ENCODE measurements at places on chromosomes 3 and 15. TPM values are rescaled to one million over a fixed set of nuclear protein-coding genes. Genes with fewer than 3 reads are reported as not detected.
A peak's percentile ranks its signal among the peaks of the same experiment; 100 is the strongest.

CSPG5 gene
- 0.54 TPM for total RNA-seq

NR2E3 gene
- total RNA-seq, result not detected

PLSCR2 gene
- total RNA-seq, result not detected

CALML4 gene
- 7.3 TPM for total RNA-seq

RTP4 gene
- total RNA-seq, result 3.4 TPM

CBLB gene
- 113 TPM for total RNA-seq

- H3K27ac ChIP-seq, result no peak overlapping the region
- DNase-seq, result no peak
- H3K27me3 ChIP-seq, result no peaks in the 10 kb centered on the region
- peaks cover 29% of the 10 kb centered on the region for H3K4me1 ChIP-seq
- H3K4me3 ChIP-seq, result no peak overlapping the region
- H3K36me3 ChIP-seq, result no peaks in the 10 kb centered on the region
Measured at GRCh38 chr3:10434938-10435336, 70.4 kb downstream of the ATP2B2 start.

GRCh38 chr15:65752151-65752700, 39.9 kb downstream of the DENND4A start:
- H3K4me1 ChIP-seq, result peaks cover 18% of the 10 kb centered on the region
- no peak overlapping the region for H3K27ac ChIP-seq
- H3K36me3 ChIP-seq, result peaks cover 29% of the 10 kb centered on the region
- H3K4me3 ChIP-seq, result no peak overlapping the region
- no peaks in the 10 kb centered on the region for H3K27me3 ChIP-seq
- DNase-seq, result no peak

DNA sequence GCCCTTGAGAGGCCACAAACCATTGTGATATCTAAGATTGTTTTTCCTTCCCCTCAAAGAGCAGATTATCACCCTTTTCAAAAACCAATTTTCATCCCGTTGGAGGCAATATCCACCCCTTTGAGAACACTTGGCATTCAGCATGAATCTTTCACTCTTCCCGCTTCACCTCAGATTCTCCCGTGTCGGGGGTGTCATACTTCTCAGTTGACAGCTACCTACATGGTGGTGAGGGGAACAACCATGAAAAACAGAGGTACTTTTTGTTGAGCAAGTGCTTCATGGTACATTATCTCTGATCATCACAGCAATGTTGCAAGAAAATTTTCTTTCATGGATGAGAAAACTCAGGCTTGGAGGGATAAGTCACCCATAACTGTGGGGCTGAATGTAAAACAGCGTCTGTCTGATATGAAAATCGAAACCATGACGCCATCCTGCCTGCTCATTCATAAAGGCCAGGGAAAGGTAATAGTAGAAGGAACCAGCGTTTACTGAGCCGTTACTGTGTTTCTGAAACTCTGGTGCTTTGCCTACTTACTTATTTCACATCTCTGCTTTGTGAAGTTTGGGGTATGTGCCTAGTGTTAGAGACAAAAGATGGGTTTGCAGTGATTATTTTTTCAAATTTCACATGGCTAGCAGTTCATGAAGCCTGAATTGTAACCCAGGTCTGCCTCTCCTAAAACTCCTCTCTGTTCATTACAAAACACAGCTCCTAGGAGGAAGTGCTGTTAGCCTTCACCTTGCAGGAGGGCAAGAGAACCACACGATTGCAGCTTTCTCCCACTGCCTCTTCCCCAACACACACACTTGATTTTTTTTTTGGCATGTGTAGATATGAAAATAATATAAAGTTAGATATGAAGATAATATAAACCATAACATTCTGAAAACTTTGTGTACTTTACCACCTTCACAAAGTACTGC, 35.4 kb downstream of the SV2B start:
- H3K4me1 ChIP-seq, result no peaks in the 10 kb centered on the region
- H3K36me3 ChIP-seq, result no peaks in the 10 kb centered on the region
- H3K27ac ChIP-seq, result no peak overlapping the region

- peak overlapping the region; percentile 100 for H3K27ac ChIP-seq
- H3K4me3 ChIP-seq, result peak overlapping the region; percentile 94
- peaks cover 15% of the 10 kb centered on the region for H3K4me1 ChIP-seq
- peak; percentile 37 for DNase-seq
Measured at GRCh38 chr3:50609763-50610085, 1.9 kb downstream of the CISH start.

DNA sequence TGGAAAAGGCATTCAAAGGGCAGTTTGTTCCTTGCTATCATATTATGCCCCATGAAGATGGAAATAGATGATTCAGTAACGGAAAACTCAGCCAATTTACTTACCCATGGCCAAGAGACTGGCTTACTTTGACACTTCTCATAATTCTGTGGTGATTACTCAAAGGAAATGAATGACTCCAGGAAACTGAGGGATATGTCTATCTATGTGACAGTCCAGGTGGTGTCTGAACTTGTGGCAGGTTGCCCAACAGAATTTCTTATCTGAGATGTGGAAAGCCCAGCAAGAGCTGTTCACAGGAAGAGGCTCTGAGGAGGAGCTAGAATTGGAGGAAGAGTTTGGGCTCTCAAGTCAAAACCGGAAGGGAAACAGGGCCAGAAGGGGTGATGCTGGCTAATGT, 91.2 kb downstream of the KCNAB1 start:
- no peaks in the 10 kb centered on the region for H3K36me3 ChIP-seq
- H3K4me1 ChIP-seq, result no peaks in the 10 kb centered on the region
- no peak overlapping the region for H3K27ac ChIP-seq
- H3K4me3 ChIP-seq, result no peak overlapping the region

GRCh38 chr15:93029836-93030429, 59.1 kb downstream of the RGMA start:
- H3K36me3 ChIP-seq, result peaks cover 21% of the 10 kb centered on the region
- no peak overlapping the region for H3K27ac ChIP-seq
- no peak for DNase-seq
- H3K27me3 ChIP-seq, result no peaks in the 10 kb centered on the region
- peaks cover 43% of the 10 kb centered on the region for H3K4me1 ChIP-seq

- H3K27me3 ChIP-seq, result no peaks in the 10 kb centered on the region
- H3K4me1 ChIP-seq, result peaks cover 25% of the 10 kb centered on the region
- H3K36me3 ChIP-seq, result no peaks in the 10 kb centered on the region
- peak overlapping the region; percentile 79 for H3K27ac ChIP-seq
- H3K4me3 ChIP-seq, result peak overlapping the region; percentile 77
Measured at GRCh38 chr15:56886363-56886931, 32.0 kb upstream of the TCF12 start.

- DNase-seq, result no peak
- no peak overlapping the region for H3K27ac ChIP-seq
- H3K27me3 ChIP-seq, result no peaks in the 10 kb centered on the region
- H3K36me3 ChIP-seq, result peaks cover 7% of the 10 kb centered on the region
- H3K4me3 ChIP-seq, result no peak overlapping the region
Measured at GRCh38 chr3:115141033-115141757, 5.9 kb downstream of the ZBTB20 start.

- DNase-seq, result no peak
- no peaks in the 10 kb centered on the region for H3K27me3 ChIP-seq
- H3K4me1 ChIP-seq, result no peaks in the 10 kb centered on the region
- H3K27ac ChIP-seq, result no peak overlapping the region
- no peak overlapping the region for H3K4me3 ChIP-seq
- no peaks in the 10 kb centered on the region for H3K36me3 ChIP-seq
Measured at GRCh38 chr3:19467761-19468160, 319.5 kb downstream of the KCNH8 start.

GRCh38 chr3:134630506-134630905, 20.3 kb downstream of the KY start:
- H3K27me3 ChIP-seq, result peaks cover 2% of the 10 kb centered on the region
- no peak for DNase-seq
- no peaks in the 10 kb centered on the region for H3K36me3 ChIP-seq
- no peaks in the 10 kb centered on the region for H3K4me1 ChIP-seq

- peaks cover 16% of the 10 kb centered on the region for H3K27me3 ChIP-seq
- DNase-seq, result no peak
- H3K4me1 ChIP-seq, result no peaks in the 10 kb centered on the region
- H3K4me3 ChIP-seq, result no peak overlapping the region
Measured at GRCh38 chr3:139074565-139075115, 29.9 kb upstream of the PRR23C start.

DNA sequence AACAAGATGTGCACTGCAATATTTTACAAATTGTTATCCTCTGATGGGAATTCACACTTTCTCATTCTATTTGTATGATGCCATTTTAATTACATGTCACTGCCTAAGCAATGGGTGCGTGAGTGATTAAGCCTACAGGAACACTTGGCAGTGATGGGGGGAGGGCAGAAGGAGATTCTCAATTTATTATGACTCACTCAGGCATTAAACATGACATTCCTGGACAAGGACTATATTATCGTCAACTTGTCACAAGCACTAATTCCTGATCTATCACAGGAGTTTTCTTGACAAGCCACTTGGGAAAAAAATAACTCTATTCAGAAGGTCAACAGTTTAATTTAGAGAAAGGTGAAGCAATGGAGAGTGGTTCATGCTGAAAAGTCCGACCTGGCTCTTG, 556.8 kb downstream of the NSUN3 start:
- H3K27ac ChIP-seq, result no peak overlapping the region
- no peak for DNase-seq
- H3K4me1 ChIP-seq, result no peaks in the 10 kb centered on the region
- H3K36me3 ChIP-seq, result no peaks in the 10 kb centered on the region

- DNase-seq, result no peak
- no peaks in the 10 kb centered on the region for H3K36me3 ChIP-seq
- H3K27me3 ChIP-seq, result no peaks in the 10 kb centered on the region
- no peaks in the 10 kb centered on the region for H3K4me1 ChIP-seq
Measured at GRCh38 chr3:121759541-121760202, 10.1 kb upstream of the GOLGB1 start.

DNA sequence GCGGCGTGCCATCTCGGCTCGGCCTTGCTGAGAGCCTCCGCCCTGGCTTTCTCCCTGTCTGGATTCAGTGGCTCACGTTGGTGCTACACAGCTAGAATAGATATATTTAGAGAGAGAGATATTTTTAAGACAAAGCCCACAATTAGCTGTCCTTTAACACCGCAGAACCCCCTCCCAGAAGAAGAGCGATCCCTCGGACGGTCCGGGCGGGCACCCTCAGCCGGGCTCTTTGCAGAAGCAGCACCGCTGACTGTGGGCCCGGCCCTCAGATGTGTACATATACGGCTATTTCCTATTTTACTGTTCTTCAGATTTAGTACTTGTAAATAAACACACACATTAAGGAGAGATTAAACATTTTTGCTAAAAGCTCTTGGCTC, 54.1 kb downstream of the PLXNA1 start:
- H3K27ac ChIP-seq, result no peak overlapping the region
- H3K4me3 ChIP-seq, result no peak overlapping the region
- H3K4me1 ChIP-seq, result no peaks in the 10 kb centered on the region
